Omental fat pad (tissue), 4 donors: ENCODE measurements at places on chromosomes 6 and 20. TPM values are rescaled to one million over a fixed set of nuclear protein-coding genes. Genes with fewer than 3 reads are reported as not detected.

SLC22A7 gene
- total RNA-seq = not detected

GRCh38 chr20:17066902-17067301, 159.9 kb upstream of the PCSK2 start:
- DNase-seq = no peak

- no peak for DNase-seq
These were observed 72.0 kb upstream of the GCM1 start for GRCh38 chr6:53220605-53221004.

DNA sequence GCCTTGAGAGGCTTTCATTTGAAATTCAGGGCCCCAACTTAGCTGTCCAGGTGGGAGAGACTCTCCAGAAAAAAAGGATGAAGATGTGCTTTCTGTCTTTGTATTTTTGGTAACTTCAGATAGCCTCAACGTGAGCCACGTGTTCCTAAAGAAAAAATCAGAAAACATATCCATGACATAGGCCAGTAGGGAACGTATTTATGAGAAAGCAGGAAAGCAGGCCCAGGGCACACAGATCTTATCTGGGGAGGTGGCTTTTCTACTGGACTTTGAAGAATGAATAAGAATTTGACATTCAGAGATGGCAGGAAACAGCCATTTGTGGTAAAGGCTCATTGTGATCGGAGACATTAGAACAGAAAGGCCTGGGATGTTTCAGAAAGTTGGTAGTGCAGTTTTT, 21.2 kb upstream of the EXOC2 start:
- DNase-seq = no peak

GRCh38 chr6:131459005-131459404, 114.0 kb upstream of the ARG1 start:
- no peak for DNase-seq

- DNase-seq = no peak
These were observed 6.9 kb upstream of the RPS6KA2 start for GRCh38 chr6:166633732-166634535.

GRCh38 chr20:47379433-47380150, 23.1 kb upstream of the ZMYND8 start:
- peak; percentile 38 for DNase-seq

TDP2 gene
- 24.0 TPM for total RNA-seq

TSPYL1 gene
- 63.2 TPM for total RNA-seq

DNA sequence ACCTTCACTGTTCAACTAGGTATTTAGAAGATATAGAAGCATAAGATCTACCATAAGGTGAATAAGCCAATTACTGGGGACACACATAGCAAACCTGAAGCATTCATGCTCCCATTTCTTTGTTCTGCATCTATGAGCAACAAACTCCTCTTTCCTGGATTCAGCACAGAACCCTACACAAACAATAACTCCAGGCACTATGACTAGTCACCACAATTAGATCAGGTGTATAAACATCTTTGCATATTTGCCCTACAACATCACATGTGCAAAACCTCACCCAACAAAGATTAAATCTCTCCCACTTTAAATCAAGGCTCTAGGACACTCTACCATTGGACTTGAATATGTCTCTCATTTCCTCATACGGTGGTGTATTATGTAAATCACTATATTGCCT, 652.3 kb downstream of the EPHA7 start:
- DNase-seq = no peak

- DNase-seq = no peak
These were observed 653.1 kb downstream of the TBC1D32 start for GRCh38 chr6:120681204-120681603.
